ENCODE measurements at places on chromosomes 13 and 19.

- no peak for DNase-seq
These were observed 1.0 kb downstream of the MBOAT7 start for GRCh38 chr19:54188215-54188871.

DNA sequence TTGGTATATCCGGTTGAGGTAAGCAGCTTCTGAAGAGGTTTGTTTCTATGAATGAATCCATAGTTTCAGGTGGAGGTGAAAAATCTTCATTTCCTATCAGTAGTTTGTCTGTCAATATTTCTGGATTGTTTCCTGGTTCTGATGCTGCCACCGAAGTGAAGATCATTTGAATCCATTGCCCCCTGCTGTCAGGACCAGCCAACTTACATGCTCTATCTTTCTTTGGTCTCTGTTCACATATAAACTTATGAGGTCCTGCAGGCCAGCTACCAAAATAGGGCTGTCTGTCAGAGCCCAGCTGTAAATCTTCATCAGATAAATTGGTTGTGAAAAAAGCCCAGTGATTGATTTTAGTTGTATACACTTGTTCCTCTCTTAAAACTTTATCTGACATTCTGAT is 15.2 kb upstream of the N4BP2L1 start:
- DNase-seq: no peak

DNA sequence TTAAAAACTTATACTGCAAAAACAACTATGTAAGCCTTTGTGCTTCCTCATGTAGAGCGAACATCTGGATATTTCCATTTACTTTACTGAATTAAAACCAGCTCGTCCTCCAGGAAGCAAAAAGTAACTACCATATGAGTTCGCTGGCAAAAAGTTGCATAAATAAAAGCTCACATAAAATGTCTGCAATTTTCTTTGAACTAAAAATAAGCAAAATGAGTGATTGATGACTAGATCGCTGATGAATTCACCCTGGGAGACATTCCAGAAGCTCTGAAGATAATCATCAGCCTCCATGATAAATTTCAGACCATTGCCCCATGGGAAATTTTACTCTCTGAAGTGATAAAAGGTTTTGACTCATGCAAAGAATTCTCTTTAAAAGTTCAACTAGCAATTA is 67.3 kb upstream of the SACS start:
- no peak for DNase-seq

DNA sequence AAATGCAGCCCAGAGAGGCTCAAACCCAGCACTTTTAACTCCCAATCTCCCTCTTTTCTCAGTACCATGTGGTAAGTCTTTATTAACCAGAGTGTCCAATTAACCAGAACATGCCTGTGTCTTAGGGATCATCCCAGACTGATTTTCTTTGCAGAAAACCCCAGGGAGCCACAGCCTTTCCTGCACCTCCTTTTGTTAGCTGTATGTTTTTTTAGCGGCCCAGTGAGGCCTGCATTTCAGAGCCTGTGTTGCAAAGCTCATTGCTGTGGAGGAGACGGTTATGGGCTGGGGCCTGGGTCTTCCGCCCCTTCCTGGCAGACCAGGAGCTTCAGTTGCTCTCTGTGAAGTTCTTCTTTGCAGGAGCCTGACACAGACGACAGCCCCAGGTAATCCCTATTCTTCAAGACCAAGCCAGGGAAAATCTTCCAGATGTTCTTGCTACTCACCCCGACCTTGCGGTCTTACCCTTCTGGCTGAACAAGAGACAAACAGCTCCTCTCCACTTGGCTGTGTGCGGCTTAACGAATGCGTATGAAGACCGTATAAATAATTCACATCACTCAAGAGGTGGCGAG is 70.7 kb upstream of the TSHZ3 start:
- no peak for DNase-seq

- no peak for DNase-seq
These were observed 146.7 kb downstream of the ATP8A2 start for GRCh38 chr13:25518441-25518840.

GRCh38 chr19:52190487-52191293 is 838 bp downstream of the PPP2R1A start:
- peak; percentile 36 for DNase-seq

DNA sequence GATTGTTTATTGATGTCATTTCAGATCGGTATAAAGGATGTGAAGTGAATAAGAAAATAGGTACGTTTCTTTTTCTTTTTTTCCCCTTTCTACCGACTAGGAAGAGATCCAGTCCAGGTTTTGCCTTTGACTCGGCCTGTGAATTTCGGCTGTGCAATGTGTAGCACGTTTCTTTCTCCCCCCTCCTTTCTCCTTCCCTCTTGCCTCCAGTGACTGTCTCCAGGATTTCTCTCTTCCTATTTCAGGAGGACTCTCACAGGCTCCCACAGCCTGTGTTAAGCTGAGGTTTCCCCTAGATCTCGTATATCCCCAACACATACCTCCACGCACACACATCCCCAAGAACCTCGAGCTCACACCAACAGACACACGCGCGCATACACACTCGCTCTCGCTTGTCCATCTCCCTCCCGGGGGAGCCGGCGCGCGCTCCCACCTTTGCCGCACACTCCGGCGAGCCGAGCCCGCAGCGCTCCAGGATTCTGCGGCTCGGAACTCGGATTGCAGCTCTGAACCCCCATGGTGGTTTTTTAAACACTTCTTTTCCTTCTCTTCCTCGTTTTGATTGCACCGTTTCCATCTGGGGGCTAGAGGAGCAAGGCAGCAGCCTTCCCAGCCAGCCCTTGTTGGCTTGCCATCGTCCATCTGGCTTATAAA is at the start of gene GPC6:
Gene GPC6 (plus strand): TSS at position 185 of the 657 bp plus-strand sequence.
- peak; percentile 47 for DNase-seq

DNA sequence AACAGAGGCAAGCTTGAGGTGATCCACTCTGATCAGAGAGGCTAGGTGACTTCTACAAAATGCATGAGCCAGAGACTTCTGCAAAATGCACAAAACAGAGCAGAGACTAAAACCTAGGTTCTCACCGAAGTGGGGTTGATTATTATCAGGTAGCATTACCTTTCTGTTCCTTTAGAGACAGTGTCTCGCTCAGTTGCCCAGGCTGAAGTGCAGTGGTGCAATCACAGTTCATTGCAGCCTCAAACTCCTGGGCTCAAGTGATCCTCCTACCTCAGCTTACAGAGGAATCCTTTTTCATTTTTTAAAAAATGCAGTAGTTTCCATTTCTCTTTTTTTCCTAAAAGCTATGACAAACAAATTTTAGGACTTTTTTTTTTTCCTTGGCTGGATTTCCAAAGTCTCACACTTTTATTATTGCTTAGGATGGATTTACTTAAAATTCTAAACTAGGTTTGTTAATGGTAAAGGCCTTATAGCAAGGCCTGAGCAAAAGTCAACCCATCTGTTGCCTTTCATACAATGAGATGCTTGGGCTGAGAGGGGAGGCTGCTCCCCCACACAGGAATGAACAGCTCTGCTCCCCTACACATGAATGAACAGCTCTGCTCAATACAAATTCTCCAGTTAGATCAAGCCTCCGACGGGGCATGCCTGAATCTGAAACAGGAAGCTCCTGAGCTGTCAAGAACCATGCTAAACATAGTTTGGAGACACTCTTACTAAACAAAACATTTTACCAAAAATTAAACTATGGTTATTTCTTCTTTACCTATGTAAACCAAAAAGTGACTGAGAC is 18.8 kb upstream of the TNFRSF19 start:
- no peak for DNase-seq

GRCh38 chr13:28047757-28048388 is 52.5 kb downstream of the FLT3 start:
- no peak for DNase-seq

- no peak for DNase-seq
These were observed 5.0 kb downstream of the ADAT3 start for GRCh38 chr19:1910177-1910576.

GRCh38 chr13:104993708-104994107 is 1541.8 kb downstream of the EFNB2 start:
- no peak for DNase-seq

DNA sequence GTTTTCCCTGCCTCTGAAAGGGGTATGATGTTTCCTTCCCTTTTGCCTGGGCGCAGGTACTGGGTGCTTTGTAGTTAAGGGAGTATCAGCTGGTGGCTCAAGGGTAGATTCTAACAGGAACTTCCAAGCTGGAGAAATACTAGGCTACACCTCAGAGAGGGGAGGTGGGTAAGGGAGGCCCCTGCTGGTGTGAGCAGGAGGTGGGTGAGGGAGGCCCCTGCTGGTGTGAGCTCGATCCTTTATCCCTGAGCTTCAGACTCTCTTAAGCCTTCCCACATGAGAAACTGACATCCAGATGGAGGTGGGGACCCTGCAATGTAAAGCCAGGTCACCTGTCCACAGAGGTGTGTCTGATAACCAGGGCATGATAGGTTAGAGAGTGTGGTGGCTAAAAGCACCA is 32.1 kb downstream of the CYP2B6 start:
- no peak for DNase-seq

DNA sequence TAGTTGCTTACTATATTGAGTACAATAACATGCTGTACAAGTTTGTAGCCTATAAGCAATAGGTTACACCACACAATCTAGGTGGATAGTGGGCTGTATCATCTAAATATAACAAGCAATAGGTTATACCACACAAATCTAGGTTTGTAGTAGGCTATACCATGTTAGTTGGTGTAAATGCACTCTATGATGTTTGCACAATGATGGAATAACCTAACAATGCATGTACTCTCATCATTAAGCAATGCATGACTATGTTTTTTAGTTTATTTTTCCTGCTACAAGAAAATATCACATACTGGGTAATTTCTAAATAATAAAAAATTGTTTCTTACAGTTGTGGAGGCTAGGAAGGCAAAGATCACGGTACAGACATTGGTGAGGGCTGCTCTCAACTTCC is 262.5 kb downstream of the SLITRK6 start:
- DNase-seq: no peak
